ENCODE measurements at places on chromosomes 7 and 10.
A peak's percentile ranks its signal among the peaks of the same experiment; 100 is the strongest.

- DNase-seq: no peak
Measured at GRCh38 chr10:111370101-111370500, 293.3 kb downstream of the ADRA2A start.

- no peak for DNase-seq
Measured at GRCh38 chr7:92421676-92422435, 25.4 kb upstream of the GATAD1 start.

GRCh38 chr10:32409741-32410140, 36.2 kb upstream of the CCDC7 start:
- DNase-seq: no peak

GRCh38 chr10:75954486-75954885, 523.1 kb downstream of the LRMDA start:
- no peak for DNase-seq

DNA sequence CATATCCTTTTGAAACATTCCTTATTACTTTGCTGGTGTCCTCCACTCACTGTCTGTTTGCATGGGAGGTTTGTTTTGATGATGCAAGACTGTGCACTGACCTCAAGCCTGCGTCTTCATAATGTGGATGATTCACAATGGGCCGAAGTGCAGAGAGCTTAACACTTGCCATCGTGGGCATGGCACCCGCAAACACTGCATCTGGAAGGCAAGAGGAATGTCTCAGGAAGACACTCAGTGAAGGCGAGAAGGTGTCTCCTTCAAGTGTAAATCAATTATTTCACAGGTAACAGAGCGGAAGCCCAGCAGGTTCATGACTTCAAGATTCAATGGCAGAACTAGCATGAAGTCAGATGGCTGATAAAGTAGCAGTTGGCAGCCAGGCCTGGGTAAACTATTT, 98.1 kb downstream of the DPY19L1 start:
- no peak for DNase-seq

GRCh38 chr7:158286210-158286609, 301.4 kb downstream of the PTPRN2 start:
- DNase-seq: no peak

DNA sequence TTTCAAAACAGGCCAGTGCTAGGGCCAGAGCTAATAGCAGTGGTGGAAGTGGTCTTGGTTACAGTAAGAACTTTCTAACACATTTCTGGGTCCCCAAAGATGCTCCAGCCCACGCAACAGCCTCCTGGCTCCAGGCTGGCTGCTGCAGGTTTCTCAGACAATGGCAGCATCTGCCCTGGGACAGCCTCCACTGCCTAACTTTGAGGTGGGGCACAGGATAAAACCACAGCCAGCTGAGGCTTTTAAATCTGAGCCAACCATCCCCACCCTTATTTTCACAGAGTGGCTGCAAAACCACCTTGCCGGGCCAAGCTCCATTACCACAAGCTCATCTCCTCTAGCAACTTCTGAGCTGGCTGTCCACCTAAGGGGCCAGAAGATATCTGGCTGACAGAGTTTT, 84.8 kb downstream of the FAM53B start:
- DNase-seq: no peak

- DNase-seq: peak; percentile 12
Measured at GRCh38 chr7:51233374-51233773, 83.2 kb downstream of the COBL start.

GRCh38 chr7:25858525-25859411, 293.2 kb upstream of the NFE2L3 start:
- DNase-seq: no peak

- DNase-seq: no peak
Measured at GRCh38 chr10:84293574-84294016, 34.8 kb upstream of the CCSER2 start.

- DNase-seq: no peak
Measured at GRCh38 chr7:129122751-129123509, 21.6 kb upstream of the TSPAN33 start.

- no peak for DNase-seq
Measured at GRCh38 chr10:119001717-119002500, 27.6 kb upstream of the NANOS1 start.

DNA sequence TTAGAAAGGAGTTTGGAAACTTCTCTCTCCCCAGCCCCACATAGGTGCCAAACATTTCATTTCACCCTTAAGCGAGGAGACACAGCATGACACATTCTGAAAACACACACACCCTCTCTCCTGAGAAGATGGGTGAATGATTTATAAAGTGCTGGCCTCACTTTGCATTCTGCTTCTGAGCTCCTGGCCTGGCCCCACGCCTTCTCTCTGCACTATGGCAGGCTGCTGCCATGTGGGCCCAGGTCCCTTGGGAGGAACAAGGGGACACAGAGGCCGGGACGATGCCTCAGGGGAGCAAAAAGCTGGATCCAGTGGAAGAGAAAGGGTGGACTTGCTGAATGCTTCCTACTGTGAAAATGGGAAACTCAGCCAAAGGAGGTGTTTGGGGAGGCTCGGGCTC, 56.0 kb downstream of the CPXM2 start:
- DNase-seq: no peak

DNA sequence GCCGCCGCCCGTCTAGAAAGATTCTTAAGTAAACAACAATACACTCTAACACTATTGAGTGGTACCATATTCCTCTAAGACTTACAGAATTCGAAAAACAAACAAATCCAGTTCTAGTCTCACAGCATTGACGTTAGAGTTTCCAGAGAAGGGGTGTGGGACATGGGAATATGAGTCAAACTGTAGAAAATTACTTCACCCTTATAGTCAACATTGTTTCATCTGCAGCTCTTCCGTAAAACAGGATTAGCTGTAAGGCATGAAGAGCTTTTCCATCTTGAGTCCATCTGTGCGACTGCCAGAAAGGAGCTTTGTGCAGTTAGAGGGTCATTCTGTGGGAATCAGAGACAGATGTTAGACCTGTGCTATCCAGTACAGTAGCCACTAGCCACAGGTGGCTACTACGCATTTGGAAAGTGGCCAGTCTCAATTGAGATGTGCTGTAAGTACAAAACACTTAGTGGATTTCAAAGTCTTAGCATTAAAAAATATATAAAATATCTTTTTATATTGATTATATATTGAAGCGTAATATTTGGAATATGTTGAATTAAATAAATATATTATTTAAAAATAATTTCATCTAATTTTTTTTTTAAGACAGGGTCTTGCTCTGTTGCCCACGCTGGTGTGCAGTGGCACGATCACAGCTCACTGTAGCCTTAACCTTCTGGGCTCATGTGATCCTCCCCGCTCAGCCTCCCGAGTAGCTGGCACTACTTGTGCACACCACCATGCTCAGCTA, 79.8 kb upstream of the MPP7 start:
- DNase-seq: no peak

- DNase-seq: peak; percentile 8
Measured at GRCh38 chr10:54402576-54402975, 398.5 kb downstream of the PCDH15 start.

DNA sequence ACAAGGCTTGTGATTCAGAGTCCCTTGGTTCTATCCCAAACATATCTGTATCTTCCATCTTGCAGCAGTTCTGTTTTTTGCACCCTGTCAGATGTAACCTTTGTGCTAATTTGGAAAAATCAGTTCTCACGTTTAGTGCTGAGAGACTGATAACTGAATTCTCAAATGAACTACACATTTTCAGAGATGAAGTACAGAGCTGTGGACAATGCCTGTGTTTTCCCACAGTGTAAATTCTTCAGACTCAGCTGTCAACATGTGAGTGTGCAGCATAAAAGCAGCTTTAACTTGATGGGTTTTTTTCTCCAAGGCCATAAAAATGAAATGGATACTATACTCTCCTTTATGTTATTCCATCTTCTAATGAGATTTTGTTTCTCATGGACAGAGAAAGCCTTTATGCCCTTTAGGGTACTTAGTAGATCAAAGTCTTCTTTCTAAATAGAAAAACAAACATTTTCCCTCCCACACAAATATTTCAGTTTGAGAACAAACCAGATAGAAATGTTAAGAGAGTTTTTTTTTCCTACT, 150.9 kb downstream of the SEMA3A start:
- no peak for DNase-seq

DNA sequence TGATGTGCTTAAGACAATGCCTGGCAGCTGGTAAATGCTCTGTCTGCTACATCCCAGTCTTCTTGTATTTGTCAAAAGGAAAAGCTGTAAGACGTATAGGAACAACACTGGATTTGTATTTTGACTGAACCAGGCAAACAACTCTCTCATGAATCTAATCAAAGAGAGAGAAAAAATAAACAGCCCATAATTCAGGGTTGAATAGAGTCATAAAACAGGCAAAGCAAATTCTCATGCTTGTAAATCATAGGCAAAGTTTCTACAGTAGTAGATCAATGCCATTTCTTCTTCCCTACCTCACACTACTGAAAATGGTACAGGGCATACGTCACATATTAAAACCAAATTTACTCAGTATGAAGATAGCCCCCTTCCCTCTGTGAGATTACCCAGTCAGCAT, 166.3 kb downstream of the SKIDA1 start:
- DNase-seq: no peak

GRCh38 chr7:151590850-151591771, 71.4 kb upstream of the RHEB start:
- DNase-seq: no peak

DNA sequence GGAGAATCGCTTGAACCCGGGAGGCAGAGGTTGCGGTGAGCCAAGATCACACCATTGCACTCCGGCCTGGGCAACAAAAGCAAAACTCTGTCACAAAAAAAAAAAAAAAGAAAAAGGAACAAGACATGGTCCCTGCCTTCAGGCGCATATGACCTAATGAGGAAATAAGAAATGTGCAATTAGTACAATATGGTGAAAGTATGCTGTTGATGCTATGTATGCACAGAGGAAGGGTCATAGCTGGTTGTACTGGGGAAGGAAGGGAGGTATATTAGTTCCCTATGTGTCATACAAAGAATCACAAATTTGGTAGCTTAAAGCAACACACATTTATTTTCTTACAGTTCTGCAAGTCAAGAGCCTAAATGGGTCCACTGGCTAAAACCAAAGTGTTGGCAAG, 97.8 kb upstream of the MPP7 start:
- DNase-seq: no peak

DNA sequence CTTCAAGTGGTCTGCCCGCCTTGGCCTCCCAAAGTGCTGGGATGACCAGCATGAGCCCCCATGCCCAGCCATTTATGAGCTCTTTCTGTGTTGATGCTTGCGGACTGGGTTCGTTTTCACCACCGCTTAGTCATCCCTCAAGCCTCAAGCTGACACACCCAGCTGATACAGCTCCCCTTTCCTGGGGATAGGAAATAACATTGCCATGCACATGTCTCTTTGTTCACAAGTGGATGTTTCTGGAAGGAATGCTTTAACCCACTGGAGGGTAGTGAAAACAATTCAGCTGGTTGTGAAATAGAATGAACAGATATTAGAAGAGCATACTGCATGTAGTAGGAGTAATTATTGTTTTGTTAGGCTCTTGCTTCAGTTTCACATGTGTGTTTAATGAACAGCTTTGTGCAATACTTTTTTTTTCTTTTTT, 8.5 kb upstream of the METTL27 start:
- DNase-seq: no peak

DNA sequence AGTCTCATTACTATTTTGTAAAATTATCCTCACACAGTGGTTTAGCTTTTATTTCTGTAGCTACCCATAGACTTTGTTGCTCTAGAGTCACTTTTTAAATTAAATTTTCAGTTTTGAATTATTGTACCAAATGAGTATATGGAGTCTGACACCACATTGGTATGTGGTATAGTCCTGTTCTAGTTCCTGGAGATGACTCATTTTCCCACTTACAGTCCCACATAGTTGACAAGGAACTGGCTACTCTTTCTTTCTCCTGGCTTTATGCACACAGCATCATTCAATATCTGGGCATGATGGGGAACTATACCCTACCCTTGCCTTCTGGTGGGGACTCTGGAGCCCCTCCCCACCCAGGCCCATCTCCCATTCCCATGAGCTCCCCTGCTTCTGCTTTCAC, 92.6 kb upstream of the RAB11FIP2 start:
- DNase-seq: no peak

DNA sequence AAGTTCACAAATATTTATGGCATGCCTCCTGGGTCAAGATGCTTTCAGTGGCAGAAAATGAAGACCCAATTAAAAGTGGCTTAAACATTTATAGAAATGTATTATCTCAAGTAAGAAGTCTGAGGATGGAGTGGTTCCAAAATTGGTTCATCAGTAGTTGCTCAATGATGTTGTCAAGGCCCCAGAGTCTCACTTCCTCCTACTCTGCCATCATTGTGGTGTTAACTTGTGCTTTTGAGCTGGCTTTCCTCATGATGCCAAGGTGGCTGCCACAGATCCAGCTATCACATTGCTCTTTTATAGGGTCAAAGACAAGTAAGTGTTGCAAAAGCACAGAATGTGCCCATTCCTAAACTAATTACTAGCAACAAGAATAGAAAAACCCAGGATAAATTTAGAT, 404.6 kb upstream of the NRP1 start:
- no peak for DNase-seq

DNA sequence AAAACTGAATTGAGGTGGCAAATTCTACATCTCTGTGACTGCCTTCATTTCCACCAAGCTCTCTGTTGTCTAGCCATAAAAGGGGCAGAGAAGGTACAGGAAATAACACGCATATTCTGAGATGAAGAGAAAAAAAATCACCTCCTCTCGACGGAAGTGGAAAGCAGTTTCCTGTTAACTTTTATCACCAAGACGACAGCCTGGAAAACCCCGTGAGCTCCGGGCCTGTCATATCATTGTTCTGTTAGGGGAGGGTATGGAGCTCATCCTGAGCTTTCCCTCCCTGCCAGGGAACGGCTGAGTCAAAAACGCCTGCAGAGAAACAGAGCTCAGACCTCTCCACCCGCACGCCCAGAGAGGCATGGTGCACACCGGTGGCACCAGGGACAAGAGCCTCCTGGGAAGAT, 200.3 kb downstream of the PRPF18 start:
- DNase-seq: no peak

GRCh38 chr10:63832686-63833085, 311.5 kb downstream of the REEP3 start:
- no peak for DNase-seq

- DNase-seq: no peak
Measured at GRCh38 chr10:5234106-5234860, 37.6 kb downstream of the AKR1C4 start.

- DNase-seq: no peak
Measured at GRCh38 chr10:68870545-68871104, 30.5 kb upstream of the DDX50 start.

- DNase-seq: no peak
Measured at GRCh38 chr10:58755340-58755610, 242.6 kb downstream of the BICC1 start.

GRCh38 chr7:37332243-37333016, 116.2 kb downstream of the ELMO1 start:
- DNase-seq: no peak

All from neuronal stem cell (in vitro differentiated cells).